ENCODE measurements at places on chromosomes 13 and 19.

DNA sequence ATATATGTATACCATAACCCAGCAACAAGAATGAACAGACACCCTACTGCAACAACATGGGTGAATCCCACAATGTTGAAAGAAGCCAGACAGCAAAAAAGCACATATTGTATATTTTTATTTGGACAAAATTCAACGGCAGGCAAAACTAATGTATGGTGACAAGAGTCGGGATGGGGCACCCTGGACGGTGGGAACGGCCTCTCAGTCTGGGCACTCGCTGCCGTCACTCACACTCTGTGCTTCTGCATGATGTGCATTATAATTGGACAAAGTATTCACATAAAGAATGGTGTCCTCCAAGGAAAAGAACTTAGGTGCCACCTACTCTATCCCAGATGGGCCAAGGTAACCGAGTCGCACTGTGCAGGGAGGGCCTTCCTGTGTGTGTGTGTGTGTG lies 65.6 kb upstream of the F7 start:
- no peak for DNase-seq

- no peak for DNase-seq
These were observed 18.0 kb upstream of the POP4 start for GRCh38 chr19:29588095-29588494.

GRCh38 chr13:106423530-106423929 lies 111.9 kb downstream of the EFNB2 start:
- no peak for DNase-seq

DNA sequence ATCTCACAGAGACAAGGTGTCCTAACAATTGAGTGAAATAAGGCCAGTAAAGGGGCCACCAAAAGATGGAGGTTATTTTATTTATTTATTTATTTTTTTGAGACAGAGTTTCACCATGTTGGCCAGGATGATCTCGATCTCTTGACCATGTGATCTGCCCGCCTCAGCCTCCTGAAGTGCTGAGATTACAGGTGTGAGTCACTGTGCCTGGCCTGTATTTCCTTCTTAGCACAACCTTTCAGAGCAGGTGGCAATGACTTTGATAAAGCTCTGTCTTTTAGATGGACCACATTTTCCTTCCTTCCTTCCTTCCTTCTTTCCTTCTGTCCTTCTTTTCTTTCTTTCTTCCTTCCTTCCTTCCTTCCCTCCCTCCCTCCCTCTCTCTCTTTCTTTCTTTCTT lies 11.0 kb upstream of the DOCK6 start:
- DNase-seq: no peak

- no peak for DNase-seq
These were observed 359.6 kb downstream of the FOXO1 start for GRCh38 chr13:40306817-40307216.

DNA sequence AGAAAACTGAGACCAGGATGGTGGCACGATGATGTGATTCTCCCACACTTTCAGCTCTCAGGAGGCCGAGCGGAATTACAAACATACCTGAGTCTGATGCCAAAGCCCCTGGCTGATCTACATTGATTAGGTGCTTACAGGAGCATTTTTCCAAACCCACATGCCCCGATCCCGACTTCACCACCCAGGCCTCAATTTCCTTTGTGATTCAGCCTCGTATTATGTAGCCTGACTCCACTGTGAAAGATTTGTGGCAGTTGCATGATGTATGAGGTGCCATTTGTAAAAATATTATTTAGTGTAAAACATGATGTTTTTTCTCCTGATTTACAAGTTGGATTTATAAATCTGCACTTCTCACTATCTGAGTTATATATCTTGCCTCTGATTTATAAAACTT lies 118.0 kb downstream of the TSHZ3 start:
- DNase-seq: no peak

- peak; percentile 91 for DNase-seq
These were observed at the start of gene ZDHHC20 for GRCh38 chr13:21458813-21459701. TSS of gene ZDHHC20 (minus strand) at chr13:21459303. CDS start at chr13:21459171, 132 bp downstream.

DNA sequence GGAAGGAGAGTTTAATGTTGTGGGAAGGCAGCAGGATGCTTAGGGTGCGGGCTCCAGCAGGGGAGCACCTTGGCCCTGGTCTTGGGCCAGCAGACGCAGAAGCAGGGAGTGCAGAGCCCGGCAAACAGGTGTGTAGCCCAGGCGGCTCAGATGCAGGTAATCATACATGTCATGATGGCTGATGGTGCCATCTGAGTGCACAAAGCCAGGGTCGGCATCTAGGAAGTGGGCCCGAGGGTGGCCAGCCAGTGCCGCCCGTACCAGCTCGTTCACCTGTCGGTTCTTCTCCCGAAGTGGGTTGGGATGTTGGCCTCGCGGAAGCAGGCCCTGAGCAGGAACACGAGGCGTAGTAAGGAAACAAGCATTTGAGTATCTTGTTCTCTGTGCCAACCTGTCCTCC lies 4.9 kb upstream of the PRR19 start:
- no peak for DNase-seq

DNA sequence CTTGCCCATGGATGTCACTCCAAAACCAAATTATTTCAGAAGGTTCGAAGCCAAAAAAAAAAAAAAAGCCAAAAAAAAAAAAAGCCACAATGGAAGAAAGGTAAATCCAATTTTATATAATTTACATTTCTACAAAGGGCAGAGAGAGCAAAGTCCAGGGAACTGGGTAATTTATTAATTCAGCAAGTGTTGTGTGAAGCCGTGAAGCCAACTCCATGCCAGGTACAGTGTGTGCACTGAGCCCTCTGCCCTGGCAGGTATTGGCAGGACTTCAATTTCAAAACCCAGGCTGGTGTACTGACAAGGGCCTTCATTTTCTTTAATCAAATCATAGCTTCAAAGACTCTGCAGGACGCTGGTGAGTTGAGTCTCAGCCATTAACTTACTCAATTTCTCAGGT lies 5.5 kb upstream of the RFPL4A start:
- no peak for DNase-seq

GRCh38 chr13:42039457-42039945 lies 8.9 kb upstream of the DGKH start:
- no peak for DNase-seq

DNA sequence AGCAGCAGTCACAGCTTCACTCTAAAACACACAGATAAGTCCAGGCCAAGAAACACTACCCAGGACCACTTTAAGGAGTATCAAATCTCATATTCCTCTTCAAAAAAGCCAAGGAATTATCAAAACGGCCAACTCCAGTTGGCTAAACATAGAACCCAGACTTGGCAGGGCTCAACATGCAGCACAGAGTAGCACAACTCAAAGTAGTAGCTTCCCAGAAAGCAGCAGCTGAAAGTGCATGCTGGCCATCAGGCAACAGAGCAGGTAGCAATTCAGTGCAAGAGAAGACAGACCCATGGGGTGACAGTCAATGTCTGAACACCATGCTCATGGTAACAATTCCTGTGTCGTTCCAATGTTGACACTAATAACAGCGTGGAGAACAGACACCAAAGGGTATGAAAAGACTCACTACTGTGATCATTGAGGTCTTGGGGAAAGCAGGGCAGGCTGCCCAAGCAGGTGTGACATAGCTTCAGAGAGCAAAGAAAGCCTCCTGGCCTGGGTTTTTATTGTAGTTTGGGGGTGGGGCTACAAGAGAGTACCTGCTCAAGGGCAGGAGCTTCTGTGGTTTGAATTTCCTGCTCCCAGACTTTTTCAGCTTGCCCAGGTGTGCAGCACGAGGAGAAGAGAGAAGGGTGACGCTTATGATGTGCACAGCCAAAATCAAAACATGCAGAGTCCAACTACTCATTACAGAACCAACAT lies 6.2 kb downstream of the ZNF709 start:
- no peak for DNase-seq

DNA sequence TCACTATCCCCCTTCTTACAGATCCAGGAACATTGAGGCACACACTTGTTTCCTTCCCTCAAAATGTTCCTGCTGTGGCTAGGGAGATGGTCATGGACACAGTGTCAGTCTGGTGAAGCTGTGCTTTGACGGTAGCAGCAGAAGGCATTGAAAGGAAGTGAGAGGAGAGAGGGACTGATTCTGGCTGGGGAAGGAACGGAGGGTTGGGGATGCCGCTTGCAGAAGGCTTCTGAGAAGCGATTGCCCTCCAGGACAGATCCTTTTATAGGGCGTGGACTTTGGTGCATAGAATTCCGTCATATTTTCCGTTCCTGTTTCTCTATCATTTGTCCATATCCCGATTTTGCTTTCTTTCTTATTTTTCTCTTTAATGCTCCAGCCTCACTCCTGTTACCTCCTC lies 14.1 kb upstream of the MYH14 start:
- DNase-seq: no peak

GRCh38 chr13:36509369-36509768 lies 77.1 kb downstream of the CCNA1 start:
- no peak for DNase-seq

DNA sequence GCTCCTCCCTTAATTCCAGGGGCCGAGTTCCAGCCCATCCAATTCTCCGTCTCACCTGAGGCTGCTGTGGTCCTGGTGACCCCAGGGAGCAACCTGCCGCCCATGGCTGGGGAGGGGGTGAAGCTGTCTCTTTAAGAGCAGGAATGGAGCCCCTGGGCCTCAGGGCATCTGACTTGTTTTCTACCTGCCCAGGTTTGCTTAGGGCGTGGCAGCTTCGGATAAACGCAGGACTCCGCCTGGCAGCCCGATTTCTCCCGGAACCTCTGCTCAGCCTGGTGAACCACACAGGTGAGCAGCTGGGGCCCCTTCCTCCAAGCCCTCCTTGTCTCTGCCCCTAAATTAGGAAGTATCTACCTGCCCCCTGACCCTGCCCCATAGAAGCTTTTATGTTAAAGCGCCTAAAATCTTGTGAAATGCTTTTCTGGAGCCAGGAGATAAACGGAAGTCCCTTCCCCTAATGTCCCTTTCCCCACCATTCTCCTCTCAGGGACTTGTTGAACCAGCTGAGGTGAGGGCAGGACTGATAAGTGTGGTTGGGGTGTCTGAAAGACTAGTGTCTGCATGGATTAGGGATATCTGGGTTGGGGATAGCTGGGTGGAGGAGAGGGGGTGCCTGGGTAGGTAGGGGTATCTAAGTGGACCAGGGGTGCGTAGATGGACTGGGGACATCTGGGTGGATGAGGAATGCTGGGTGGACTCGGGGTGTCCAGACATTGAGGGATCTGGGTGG lies 614 bp downstream of the FXYD3 start:
- DNase-seq: no peak

Measured in hematopoietic multipotent progenitor cell treated with erythropoietin and hydrocortisone succinate and interleukin-3 and kit ligand, for 17 days (in vitro differentiated cells).